ENCODE measurements at places on chromosomes 12 and 14.
A peak's percentile ranks its signal among the peaks of the same experiment; 100 is the strongest.

- H3K27me3 ChIP-seq, result no peaks in the 10 kb centered on the region
- H3K4me1 ChIP-seq, result peaks cover 63% of the 10 kb centered on the region
- no peak for DNase-seq
- H3K27ac ChIP-seq, result no peak overlapping the region
- H3K36me3 ChIP-seq, result peaks cover 3% of the 10 kb centered on the region
Observed at GRCh38 chr12:13095266-13095995, 8.0 kb downstream of the GSG1 start.

- H3K36me3 ChIP-seq, result no peaks in the 10 kb centered on the region
- H3K27ac ChIP-seq, result no peak overlapping the region
- H3K27me3 ChIP-seq, result no peaks in the 10 kb centered on the region
- no peak overlapping the region for H3K4me3 ChIP-seq
Observed at GRCh38 chr12:44260581-44260980, 424.7 kb downstream of the TMEM117 start.

DNA sequence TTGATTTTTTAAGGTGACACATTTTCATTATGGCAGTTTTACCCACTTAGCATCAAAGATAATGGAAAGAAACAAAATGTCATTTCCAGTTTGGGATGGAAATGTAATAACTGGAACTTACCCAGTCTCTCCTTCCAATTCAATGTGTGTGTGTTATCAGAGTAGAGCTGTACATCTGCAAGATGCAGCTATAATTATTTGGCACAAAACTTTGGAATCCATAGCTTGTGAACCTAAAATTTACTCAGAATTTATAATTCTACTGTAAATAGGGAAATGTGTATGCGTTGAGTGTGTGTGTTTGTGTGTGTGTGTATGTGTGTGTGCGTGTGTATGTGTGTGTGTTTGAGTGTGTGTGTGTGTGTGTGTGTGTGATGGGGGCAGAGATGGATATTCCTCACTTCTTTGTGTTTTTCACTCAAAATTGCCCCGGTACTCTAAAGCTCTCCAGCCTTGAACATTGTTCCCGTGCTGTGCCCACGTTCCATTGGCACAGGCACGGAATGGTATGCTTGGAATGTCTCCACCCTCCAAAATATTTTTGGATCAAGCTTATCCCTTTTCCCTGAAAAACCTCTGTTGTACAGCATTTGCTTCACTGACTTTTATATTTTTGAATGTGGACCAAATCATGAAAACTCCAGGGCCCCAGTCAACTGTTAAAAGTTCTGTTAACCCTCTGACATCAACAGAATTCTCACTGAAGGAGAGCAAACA lies 150.2 kb upstream of the BMP4 start:
- no peak overlapping the region for H3K27ac ChIP-seq
- H3K4me3 ChIP-seq, result no peak overlapping the region
- DNase-seq, result no peak
- no peaks in the 10 kb centered on the region for H3K4me1 ChIP-seq
- peaks cover 3% of the 10 kb centered on the region for H3K27me3 ChIP-seq

GRCh38 chr12:49892732-49893317 lies 10.9 kb downstream of the FAIM2 start:
- H3K27ac ChIP-seq, result no peak overlapping the region
- H3K4me1 ChIP-seq, result peaks cover 11% of the 10 kb centered on the region
- H3K4me3 ChIP-seq, result no peak overlapping the region
- H3K27me3 ChIP-seq, result peaks cover 25% of the 10 kb centered on the region
- DNase-seq, result no peak

GRCh38 chr12:15502211-15502610 lies 179.9 kb downstream of the PTPRO start:
- H3K4me3 ChIP-seq, result no peak overlapping the region
- peaks cover 5% of the 10 kb centered on the region for H3K4me1 ChIP-seq
- H3K27ac ChIP-seq, result no peak overlapping the region
- no peaks in the 10 kb centered on the region for H3K36me3 ChIP-seq
- H3K27me3 ChIP-seq, result peaks cover 29% of the 10 kb centered on the region

GRCh38 chr12:41019461-41019860 lies 168.7 kb upstream of the PDZRN4 start:
- no peaks in the 10 kb centered on the region for H3K27me3 ChIP-seq
- no peaks in the 10 kb centered on the region for H3K36me3 ChIP-seq

GRCh38 chr12:131829791-131830334 lies 1.7 kb downstream of the MMP17 start:
- H3K4me1 ChIP-seq, result peaks cover 49% of the 10 kb centered on the region
- no peaks in the 10 kb centered on the region for H3K36me3 ChIP-seq
- no peak overlapping the region for H3K27ac ChIP-seq
- no peak for DNase-seq

- DNase-seq, result no peak
- no peak overlapping the region for H3K27ac ChIP-seq
- H3K27me3 ChIP-seq, result peaks cover 54% of the 10 kb centered on the region
- peaks cover 2% of the 10 kb centered on the region for H3K4me1 ChIP-seq
Observed at GRCh38 chr12:113642216-113642615, 170.5 kb upstream of the LHX5 start.

GRCh38 chr14:86858591-86858990 lies 1134.4 kb downstream of the GALC start:
- no peak overlapping the region for H3K4me3 ChIP-seq
- no peaks in the 10 kb centered on the region for H3K36me3 ChIP-seq
- no peaks in the 10 kb centered on the region for H3K4me1 ChIP-seq
- H3K27me3 ChIP-seq, result no peaks in the 10 kb centered on the region
- DNase-seq, result no peak

DNA sequence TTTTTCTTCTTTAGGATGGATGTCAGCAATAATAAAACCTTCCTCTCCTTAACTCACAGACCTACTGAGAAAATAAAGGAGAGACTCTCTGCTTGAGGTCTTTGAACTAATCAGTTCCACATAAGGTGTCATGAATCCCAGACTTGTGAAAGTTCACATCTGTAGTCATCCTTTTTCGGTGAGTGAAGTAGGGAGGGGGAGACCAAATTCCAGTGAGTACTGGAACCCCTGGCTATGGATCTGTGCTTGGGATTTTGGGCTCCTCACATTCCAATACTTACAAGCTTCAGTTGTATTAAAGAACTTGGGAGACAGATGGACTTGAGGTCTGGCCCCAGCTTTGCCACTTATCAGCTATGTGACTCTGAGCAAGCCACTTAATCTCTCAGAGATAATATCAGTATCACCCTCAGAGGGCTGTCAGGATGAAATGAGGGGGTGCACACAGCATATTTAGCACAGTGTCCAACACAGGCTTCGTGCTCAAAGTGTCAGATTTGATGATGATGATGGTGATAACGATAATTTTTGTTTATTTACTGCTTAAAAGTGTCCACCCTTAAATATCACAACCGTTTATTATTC lies 34.8 kb upstream of the APPL2 start:
- peaks cover 8% of the 10 kb centered on the region for H3K27me3 ChIP-seq
- no peaks in the 10 kb centered on the region for H3K36me3 ChIP-seq
- no peak overlapping the region for H3K4me3 ChIP-seq
- H3K27ac ChIP-seq, result no peak overlapping the region

DNA sequence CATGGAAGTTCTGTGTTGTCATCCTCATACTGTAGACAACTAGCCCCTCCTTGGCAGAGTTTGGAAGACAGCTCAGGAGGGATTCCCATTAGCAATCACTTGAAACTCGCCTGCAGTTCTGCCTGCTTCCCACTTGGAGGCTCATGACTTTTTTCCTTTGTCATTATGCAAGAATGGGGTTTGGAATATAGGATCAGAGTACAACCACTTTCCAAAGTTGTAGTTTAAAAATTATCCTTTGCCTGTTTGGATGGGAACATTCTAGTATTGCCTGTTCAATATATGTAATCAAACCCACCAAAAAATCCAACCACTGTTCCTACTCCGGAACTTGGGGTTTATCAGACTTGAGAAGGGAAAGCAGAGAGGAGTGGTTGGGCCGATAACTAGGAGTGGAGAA lies 2.1 kb upstream of the GPD1 start:
- H3K36me3 ChIP-seq, result peaks cover 47% of the 10 kb centered on the region
- no peaks in the 10 kb centered on the region for H3K27me3 ChIP-seq
- no peak overlapping the region for H3K4me3 ChIP-seq

- no peaks in the 10 kb centered on the region for H3K27me3 ChIP-seq
- peaks cover 11% of the 10 kb centered on the region for H3K4me1 ChIP-seq
- peaks cover 6% of the 10 kb centered on the region for H3K36me3 ChIP-seq
Observed at GRCh38 chr14:63991833-63992232, 139.0 kb downstream of the SYNE2 start.

DNA sequence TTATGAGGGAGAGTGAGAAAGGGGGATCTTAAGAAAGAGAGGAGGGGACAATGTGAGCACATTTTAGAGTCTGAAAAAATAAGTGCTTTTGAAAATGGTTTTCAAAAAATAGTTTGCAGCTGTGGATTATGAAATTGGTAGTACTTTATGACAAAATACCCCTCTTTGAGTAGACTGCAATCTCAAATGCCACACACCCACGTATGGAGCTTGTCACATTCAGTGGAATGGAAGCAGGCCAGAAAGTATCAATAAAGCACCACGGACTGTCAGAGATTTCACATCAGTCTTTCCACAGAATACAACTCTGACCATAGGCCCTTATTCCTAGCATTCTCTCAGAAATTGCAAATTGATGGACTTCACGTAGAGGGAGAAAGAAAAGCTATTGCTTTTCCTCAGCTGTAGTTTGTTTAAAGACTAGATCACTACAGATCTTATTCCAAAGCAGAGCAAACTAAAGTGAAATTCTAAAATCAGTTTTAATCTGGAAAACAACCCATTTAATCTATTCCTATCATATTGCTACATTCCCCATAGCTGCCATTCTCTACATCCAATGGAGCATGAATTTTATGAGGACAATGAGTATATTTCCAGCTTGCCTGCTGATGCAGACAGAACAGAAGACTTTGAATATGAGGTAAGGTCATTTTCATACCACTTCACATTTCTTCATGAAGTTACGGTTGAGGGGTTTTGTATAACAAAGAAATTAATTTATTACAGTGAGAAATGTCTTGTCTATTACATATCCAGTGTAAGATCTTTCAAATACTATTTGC lies 321.3 kb downstream of the PDZRN4 start:
- no peak for DNase-seq
- peaks cover 9% of the 10 kb centered on the region for H3K27me3 ChIP-seq
- no peak overlapping the region for H3K4me3 ChIP-seq
- no peaks in the 10 kb centered on the region for H3K36me3 ChIP-seq

GRCh38 chr12:47297993-47298392 lies 218.2 kb upstream of the AMIGO2 start:
- no peaks in the 10 kb centered on the region for H3K27me3 ChIP-seq
- peak overlapping the region; percentile 53 for H3K27ac ChIP-seq
- H3K4me1 ChIP-seq, result peaks cover 54% of the 10 kb centered on the region
- H3K36me3 ChIP-seq, result peaks cover 40% of the 10 kb centered on the region
- no peak for DNase-seq

DNA sequence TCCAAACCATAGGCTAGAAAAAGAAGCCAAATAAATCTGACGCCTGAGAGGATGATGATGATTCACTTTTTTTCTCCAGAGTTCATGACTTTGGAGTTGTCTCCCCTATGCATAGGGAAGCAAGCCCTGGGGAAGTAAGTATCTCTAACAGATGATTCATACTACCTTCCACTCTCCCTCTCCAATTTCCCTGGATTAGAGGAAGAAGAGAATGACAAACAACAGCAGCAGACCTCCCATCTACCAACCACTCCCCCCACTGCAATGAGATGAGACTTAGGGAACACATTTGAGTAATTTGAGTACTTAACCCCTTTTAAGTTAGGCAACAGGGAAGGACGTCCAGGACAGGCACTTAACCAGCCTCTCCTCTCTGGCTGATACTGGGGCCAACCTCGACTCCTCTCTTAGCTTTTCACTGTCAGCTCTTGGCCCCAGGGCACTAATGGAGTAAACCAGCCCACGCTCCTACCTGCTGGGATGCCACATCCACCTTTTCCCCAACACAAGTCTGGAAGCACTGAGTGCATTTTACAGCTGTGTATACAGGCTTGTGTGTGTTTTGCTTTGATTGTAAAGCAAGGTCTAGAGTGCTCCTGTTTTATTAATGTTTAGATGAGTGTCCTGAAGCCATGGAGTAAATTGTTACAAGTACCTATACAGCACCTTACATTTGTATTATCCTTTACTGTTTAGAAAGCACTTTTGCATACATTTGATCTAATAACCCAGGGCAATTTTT lies 180.7 kb downstream of the PHLDA1 start:
- H3K4me1 ChIP-seq, result peaks cover 3% of the 10 kb centered on the region
- peaks cover 21% of the 10 kb centered on the region for H3K27me3 ChIP-seq
- H3K27ac ChIP-seq, result no peak overlapping the region
- no peaks in the 10 kb centered on the region for H3K36me3 ChIP-seq
- no peak overlapping the region for H3K4me3 ChIP-seq

DNA sequence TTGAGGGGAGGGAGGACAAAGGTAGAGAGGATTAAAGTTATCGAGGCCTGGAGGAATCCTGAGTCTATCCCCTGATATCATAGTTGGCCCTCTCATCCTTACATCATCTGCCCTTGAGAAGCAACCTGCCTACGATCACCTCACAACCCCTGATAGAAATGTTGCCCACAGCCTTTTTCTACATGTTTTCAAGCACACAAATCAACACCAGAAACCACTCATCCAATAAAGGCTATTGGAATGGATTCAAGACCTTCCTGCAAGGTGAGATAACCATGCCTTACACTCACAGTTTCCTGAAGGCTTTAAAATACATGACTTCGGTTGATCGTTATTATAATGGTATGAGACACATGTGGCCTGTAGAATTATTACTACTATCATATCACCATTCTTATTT lies 175.7 kb upstream of the EGLN3 start:
- DNase-seq, result no peak
- H3K36me3 ChIP-seq, result no peaks in the 10 kb centered on the region
- H3K27ac ChIP-seq, result no peak overlapping the region
- peaks cover 4% of the 10 kb centered on the region for H3K27me3 ChIP-seq
- H3K4me1 ChIP-seq, result no peaks in the 10 kb centered on the region
- no peak overlapping the region for H3K4me3 ChIP-seq

- H3K27ac ChIP-seq, result no peak overlapping the region
- no peak for DNase-seq
- H3K36me3 ChIP-seq, result no peaks in the 10 kb centered on the region
- H3K27me3 ChIP-seq, result peaks cover 4% of the 10 kb centered on the region
- H3K4me3 ChIP-seq, result no peak overlapping the region
Observed at GRCh38 chr12:92648242-92649031, 54.4 kb upstream of the PLEKHG7 start.

DNA sequence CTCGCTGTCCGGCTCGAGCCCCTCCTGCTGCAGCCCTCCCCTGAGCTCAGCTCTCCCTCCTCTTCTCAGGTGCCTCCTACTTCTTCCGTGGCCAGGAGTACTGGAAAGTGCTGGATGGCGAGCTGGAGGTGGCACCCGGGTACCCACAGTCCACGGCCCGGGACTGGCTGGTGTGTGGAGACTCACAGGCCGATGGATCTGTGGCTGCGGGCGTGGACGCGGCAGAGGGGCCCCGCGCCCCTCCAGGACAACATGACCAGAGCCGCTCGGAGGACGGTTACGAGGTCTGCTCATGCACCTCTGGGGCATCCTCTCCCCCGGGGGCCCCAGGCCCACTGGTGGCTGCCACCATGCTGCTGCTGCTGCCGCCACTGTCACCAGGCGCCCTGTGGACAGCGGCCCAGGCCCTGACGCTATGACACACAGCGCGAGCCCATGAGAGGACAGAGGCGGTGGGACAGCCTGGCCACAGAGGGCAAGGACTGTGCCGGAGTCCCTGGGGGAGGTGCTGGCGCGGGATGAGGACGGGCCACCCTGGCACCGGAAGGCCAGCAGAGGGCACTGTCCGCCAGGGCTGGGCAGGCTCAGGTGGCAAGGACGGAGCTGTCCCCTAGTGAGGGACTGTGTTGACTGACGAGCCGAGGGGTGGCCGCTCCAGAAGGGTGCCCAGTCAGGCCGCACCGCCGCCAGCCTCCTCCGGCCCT lies 22.8 kb downstream of the MMP17 start:
- DNase-seq, result no peak
- H3K4me3 ChIP-seq, result no peak overlapping the region
- H3K27me3 ChIP-seq, result peaks cover 1% of the 10 kb centered on the region
- H3K4me1 ChIP-seq, result peaks cover 22% of the 10 kb centered on the region
- peaks cover 13% of the 10 kb centered on the region for H3K36me3 ChIP-seq

GRCh38 chr12:131583090-131583712 lies 127.7 kb upstream of the SFSWAP start:
- H3K4me1 ChIP-seq, result no peaks in the 10 kb centered on the region
- H3K27me3 ChIP-seq, result peaks cover 28% of the 10 kb centered on the region
- no peaks in the 10 kb centered on the region for H3K36me3 ChIP-seq
- no peak for DNase-seq

Data from stimulated activated naive B cell treated with anti-CD40 and anti-IgM and Interleukin-4, amounts not matched to agents 10 μg/mL and 1 μg/mL and 100 μg/mL, for 72 hours (primary cell).